ENCODE measurements at places on chromosomes 5 and 9.

GRCh38 chr9:69389437-69389995, 64.5 kb downstream of the ENTREP1 start:
- DNase-seq: peak; percentile 23

GRCh38 chr5:14190194-14191164, 47.3 kb downstream of the TRIO start:
- DNase-seq: peak; percentile 58

DNA sequence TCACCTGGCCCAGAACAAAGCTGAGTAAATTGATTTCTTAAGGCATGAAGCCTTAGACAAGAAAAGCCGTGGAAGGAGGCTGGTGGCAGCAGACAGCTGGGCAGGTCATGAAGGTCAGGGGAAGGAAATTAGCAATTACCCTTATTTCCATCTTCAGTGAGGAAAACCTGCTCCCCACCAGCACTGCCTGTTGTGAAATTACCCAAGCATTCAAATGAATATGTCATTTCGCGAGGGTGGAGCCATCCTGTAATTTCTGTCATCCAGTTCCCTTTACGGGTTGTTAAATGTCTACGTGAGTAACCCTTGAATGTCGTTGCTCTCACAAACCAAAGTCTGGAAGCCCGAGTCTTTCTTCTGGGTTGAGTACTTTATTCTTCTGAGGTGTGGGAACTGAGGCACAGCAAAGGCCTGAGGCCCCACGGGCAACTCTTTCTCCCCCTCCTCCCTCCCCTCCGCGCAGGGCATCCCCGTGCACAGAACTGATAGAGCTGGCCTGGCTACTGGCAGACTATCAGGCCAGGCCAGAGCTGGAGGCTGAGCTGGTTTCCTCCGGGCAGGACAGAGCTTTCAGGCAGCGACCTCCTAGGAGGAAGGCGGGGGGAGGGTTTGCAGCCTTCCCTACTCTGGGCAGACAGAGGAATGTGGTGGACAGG, 22.0 kb upstream of the AK3 start:
- DNase-seq: peak; percentile 42

DNA sequence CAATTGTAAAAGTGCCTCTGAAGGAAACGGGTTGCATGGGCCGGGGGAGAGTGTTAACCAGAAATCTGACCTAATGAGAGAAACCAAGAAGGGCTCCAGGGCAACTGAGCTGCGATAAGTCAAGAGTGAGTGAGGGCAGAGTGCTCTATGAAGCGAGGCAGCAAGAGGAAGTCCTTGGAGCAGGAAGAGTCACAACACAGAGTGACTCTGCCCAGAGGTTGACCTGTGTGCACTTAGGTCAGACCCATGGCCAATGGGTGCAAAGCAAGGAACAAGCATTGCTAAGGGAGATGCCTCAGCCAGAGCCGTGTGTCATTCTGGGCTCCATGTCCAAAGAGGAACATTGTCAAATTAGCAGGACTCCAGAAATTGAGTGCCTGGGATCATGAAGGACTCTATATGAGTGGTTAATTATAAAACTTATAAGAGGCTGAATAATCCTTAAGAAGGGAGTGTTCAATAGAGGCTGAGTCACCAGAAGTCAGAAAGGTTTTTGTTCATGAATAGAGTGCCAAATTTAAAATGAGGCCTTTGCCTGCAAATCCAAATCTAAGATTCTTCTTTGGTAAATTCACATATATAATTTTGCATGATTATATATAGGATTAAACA, 438.5 kb downstream of the MED10 start:
- DNase-seq: no peak

GRCh38 chr5:67267512-67268216, 71.1 kb upstream of the CD180 start:
- peak; percentile 80 for DNase-seq

DNA sequence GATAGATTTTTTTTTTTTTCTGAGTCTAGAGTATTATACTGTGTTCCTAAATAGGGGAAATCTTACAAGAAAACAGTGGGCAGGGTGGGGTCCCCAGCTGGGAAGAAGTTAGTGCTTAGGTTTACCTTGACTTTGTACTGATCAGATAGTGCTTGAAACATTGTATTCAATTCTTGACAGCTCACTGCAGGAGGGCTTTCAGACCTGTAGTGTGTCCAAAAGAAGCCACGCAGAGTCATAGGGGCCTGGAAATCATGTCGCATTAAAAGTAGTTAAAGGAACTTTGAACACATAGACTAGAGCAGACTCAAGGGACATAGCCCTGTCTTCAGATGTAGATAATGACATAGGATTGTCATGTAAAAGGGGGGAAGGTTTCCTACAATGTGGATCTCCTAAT, 215.4 kb upstream of the NR4A3 start:
- DNase-seq: no peak

DNA sequence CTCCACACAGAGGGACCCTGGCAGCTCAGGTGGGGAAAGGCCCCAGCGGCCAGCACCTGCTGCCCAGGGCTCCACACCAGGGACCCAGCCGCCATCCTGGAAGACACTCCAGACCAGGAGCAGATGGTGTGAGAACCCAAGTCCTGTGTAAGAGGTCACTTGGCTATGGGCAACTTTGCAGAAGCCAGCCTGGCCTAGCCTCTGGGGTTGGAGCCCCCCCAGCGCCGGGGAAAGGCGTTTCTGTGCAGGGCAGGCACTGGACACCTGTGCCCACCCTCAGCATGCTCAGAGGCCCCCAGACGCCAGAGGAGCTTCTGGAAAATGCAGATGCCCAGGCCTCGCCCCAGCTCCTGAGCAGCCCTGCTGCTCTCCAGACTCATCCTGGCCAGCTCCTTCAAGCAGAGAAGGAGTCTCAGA, 34.0 kb downstream of the RASGEF1C start:
- no peak for DNase-seq

DNA sequence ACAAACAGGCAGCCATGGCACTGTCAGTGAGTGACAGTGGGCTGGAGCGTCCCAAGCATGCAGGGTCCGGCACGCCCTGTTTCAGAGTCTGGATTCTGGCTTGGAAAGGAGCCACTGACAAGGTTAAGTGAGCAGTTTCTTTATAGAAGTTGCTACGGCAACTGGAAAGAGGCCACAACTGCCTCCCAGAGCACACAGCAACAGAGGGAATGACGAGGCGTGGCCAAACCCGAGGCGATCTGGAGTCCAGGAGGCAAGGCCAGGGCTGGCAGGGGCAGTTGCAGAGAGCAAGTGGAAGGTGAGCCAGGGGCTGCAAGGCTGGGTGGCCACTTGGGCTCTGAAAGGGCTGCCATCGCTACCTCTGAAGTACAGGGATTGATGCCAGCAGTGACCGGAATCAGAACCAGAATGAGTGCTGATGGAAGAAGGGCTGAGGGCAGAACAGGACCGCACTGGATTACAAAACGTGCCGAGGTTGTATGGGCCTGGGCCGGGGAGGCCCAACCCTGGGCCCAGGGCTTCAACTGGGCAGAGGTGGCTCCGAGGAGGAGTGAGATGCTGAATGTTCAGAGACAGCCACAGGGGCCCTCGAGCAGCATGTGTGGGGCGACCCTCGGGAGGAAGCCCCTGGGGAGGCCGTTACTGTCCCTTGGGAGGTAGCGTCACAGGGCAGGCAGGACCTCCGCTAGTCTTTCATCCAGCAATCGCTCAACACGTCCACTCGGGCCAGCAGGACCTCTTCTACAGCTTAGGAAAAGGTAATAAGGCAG, 4.6 kb downstream of the MRPL41 start:
- peak; percentile 68 for DNase-seq

DNA sequence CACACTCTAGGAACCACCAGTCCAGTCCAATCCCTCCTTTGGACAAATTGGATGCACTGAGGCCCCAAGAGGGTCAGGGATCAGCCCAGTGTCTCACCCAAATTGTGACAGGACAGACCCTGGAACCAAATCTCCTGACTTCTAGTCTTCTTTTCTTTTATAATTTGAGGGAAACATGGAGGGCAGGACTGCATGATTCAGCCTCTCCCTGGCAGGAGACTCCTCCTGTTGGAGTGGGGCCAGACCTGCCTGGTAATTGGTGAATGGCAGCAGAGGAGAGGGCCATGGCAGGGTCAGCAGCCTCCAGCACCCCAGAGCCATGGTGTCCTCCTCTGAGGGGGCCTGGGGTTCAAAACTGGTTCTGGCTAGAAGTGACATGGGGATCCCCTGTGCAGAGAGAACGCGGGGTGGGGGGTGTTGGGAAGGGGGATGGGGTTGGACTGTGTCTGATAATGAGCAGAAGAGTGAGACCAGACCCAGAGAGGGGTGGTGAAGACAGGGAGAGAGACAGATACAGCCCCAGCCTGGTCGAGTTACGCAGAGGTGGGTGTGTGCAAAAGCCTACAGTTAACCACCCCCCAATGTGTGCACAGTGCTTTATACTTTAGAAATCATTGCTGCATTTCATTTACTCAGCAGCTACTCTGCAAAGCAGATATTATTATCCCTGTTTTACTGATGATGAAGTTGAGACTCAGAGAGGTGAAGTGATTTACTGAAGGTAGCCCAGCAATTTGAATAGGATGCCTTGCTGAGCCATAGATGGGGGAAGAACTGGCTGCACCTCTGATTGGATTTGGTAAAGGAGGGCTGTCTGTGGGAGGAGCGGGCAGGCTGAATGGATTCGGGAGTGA, 3.8 kb upstream of the SYNPO start:
- no peak for DNase-seq

GRCh38 chr5:138807182-138807581, 54.0 kb downstream of the CTNNA1 start:
- DNase-seq: no peak

GRCh38 chr5:137531266-137531665, 32.1 kb upstream of the SPOCK1 start:
- DNase-seq: no peak

- no peak for DNase-seq
Measured at GRCh38 chr5:124231230-124231629, 515.2 kb downstream of the ZNF608 start.

DNA sequence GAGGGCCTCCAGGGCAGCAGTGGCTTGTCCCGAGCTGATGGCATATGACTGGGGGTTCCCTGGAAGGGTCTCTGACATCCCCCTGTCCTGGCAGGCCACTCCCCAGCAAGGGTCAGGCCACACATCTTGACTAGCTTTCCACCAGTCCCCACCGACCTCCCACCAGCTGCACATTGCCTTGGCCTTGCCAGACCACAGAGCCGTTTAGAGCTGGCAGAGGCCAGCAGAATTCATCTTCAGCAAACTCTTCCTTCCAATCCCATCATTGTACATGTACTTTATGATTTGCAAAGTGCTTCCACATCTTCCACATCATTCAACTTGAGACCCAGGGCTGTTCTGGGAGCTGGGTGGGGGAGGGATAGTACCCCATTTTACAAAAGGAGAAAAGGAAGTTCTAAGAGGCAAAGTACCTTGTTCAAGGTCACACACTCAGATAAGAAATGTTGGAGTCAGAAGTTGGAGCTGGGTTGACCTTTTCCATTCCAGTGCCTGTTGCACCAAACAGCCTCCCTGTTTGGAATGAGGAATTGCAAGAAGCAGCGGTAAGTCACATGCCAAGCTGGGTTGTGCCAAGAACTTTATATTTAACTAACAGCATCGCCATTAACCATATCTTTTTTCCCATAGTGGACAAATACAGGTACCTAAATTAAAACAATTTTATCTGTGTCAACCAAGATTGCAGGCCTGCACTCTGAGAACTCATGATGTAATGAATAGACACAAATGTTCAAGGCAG, 25.8 kb upstream of the COL15A1 start:
- DNase-seq: peak; percentile 46

DNA sequence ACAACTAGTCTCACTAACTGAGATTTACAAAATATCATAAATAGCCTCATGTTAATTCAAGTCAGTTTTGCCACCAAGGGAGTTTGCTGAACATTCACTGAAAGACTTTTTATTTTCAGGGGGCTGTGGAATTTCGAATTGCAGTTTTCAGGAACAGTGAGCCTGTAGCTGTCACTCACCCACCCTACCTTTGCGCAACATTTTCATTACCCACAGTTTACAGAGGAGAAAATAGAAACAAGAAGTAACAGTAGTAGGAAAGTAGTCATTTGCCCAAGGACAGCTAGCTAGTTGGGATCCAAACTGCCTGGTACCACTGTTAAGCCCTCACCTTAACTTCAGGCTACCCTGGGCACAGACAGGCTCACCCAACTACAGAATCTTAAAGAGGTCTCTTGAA, 154.1 kb downstream of the ADAMTS12 start:
- DNase-seq: no peak

DNA sequence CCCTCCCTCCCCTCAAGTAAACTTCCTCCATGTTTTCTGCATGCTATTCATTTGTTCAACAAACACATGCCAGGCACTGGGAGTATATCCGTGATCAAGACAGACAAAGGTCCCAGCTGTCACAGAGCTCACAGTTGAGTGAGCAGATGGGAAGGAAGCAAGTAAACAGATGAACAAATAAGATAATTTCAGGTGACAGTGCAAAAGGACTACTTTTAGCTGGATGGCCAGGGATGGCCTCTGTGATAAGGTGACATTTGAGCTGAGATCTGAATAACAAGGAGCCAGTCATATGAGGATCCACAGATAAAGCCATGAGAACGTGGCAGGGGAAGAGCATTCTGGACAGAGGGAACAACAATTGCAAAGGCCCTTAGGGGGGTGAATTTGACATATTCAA, 121.7 kb upstream of the RAD23B start:
- no peak for DNase-seq

DNA sequence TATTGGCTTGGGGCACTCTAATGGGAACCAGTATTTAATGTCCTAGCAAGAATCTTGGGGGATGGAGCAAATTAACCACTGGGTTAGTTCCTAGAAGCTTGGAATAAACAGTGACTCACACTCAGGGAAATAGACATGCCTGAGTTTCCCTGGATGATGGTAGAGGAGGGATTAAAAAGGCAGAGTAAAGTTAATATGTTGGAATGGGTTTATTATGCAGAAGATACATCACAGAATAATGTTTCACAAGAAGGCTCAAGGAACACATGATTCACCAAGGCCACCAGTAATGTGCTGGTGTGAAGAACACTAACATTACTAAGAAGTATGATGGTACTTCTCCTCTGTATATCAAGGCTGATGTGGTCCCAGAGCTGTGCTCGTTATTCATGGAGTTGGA, 752.9 kb upstream of the SEMA6A start:
- DNase-seq: no peak

DNA sequence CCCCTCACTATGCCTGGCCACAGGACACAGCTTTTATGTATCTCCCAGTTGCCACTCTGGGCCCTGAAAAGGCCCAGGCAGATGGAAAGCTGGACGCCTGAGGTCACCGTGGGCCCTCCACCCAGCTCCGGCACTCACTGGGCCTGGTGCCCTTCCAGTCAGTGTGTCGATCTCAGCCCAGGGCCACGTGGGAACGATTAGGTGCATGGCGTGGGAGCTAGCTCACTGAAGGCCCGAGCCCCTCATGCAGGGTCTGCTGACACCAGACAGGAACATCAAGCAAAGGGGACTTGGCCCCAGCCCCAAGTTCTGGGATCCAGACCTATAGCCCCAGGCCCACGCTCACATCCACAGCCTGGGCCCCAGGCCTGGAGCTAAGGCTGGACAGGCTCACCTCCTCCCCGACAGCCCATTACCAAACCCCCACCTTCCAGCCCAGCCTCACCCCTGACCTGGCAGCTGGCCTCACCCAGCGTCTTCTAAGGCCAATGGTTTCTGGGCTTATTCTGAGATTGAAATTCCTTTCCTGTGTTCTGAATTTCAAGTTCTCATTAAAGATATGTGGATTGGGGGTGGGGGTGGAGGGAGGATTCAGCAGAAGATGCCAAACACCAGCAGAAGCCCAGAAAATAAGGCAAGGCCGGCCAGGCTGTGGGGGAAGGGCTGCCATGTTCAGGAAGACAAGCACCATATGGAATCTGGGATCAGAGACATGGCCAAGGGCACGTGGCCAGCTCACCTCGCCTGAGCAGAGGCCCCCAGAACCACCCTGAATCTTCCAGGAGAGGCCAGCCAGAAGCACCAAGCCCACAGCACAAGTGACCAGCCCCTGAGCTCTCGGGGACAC, 74.5 kb downstream of the ADAMTS2 start:
- peak; percentile 87 for DNase-seq

All from muscle of leg (tissue), 16 donors.